ENCODE measurements at places on chromosomes 11 and 22.
A peak's percentile ranks its signal among the peaks of the same experiment; 100 is the strongest.

- no peak for DNase-seq
These were observed 14.8 kb downstream of the BRD1 start for GRCh38 chr22:49812838-49813237.

DNA sequence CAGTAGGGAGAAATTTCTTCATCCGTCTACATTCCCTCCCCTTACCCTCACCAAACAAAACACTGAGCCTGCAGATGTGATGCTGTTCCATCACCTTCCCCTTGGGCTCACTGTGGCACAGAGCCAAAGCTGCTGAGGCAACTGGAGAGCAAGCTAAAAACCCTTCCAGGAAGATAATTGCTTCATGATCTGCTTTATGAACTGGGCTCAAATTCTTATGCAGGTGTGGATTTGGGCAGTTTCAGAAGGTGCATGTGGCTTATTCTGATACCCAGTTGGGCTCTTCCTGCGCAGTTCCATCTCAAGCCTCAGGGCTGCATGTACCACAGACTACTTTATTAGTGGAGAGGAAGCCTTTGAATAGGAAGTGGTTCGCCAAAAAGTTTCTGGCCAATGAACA lies 58.3 kb downstream of the AAMDC start:
- DNase-seq = peak; percentile 13

DNA sequence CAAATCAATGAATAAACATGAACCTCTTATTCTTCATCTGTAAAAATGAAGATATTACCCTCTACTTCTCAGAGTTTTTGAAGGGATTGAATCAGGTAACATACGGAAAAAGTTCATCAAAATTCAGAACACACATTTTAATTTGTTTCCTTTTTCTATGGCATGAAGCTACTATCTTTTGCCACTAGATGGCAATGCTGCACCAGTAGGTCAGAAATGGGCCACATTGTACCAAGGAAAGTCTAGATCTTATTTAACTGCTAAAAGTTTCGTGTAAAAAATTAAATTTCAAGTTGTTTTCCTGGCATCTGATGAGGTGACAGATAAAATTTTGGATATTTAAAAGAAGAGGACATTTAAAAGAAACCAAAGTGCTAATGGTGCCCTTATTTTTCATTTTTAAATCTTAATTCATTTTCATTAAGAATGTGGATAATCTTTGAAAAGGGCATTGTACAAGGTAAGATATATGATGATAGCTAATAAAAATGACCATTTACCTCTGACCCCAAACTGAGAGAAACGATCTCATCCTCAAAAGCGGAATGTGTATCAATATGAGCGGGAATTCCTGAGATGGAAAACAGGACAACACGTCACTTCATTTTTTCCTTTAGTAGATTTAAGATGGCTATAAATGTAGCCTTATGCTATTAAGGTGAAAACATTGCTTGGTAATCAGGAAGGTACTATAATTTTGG lies 16.1 kb downstream of the ALKBH8 start:
- peak; percentile 59 for DNase-seq

DNA sequence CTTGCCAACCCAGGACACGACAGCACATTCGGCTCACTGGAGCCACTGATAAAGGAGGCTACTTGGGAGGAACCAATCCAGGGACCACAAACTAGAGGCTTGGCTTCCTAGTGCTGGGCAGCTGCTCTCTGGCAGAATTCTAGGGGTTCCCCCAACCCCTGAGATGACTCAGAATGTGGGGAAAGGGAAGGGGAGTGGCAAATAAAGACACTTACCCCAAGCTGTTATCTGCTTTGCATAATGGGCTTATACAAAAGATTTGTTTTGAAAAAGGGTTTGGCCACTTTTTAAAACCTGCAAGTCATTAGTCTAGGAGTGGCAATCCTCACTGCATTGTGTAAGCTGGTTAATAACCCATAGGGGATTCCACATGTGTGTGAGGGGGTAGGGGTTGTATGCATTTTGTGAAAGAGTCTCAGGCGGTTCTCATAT lies 64.1 kb upstream of the LMO1 start:
- peak; percentile 35 for DNase-seq

- no peak for DNase-seq
These were observed 12.9 kb downstream of the KRTAP5-5 start for GRCh38 chr11:1642288-1643145.
